Suprapubic skin (tissue), 4 donors: ENCODE measurements at places on chromosomes 12 and 14.

GRCh38 chr14:45970621-45971020 is 681.0 kb downstream of the RPL10L start:
- no peaks in the 10 kb centered on the region for H3K27me3 ChIP-seq
- H3K4me1 ChIP-seq = no peaks in the 10 kb centered on the region
- H3K36me3 ChIP-seq = no peaks in the 10 kb centered on the region
- no peak overlapping the region for H3K4me3 ChIP-seq
- H3K27ac ChIP-seq = no peak overlapping the region

- H3K27ac ChIP-seq = no peak overlapping the region
- no peaks in the 10 kb centered on the region for H3K36me3 ChIP-seq
- no peak overlapping the region for H3K4me3 ChIP-seq
- H3K4me1 ChIP-seq = no peaks in the 10 kb centered on the region
- H3K27me3 ChIP-seq = peaks cover 10% of the 10 kb centered on the region
Measured at GRCh38 chr12:52566847-52567291, 6.8 kb downstream of the KRT74 start.

GRCh38 chr14:89359477-89360222 is 57.4 kb downstream of the FOXN3 start:
- no peak for DNase-seq
- no peak overlapping the region for H3K4me3 ChIP-seq
- no peak overlapping the region for H3K27ac ChIP-seq
- H3K4me1 ChIP-seq = peaks cover 21% of the 10 kb centered on the region
- no peaks in the 10 kb centered on the region for H3K27me3 ChIP-seq

GRCh38 chr12:64171715-64172114 is 50.4 kb downstream of the KICS2 start:
- no peak for DNase-seq
- H3K27ac ChIP-seq = no peak overlapping the region
- H3K36me3 ChIP-seq = no peaks in the 10 kb centered on the region
- H3K4me3 ChIP-seq = no peak overlapping the region
- H3K4me1 ChIP-seq = peaks cover 5% of the 10 kb centered on the region
- H3K27me3 ChIP-seq = no peaks in the 10 kb centered on the region

- H3K27me3 ChIP-seq = no peaks in the 10 kb centered on the region
- no peak overlapping the region for H3K4me3 ChIP-seq
- H3K4me1 ChIP-seq = no peaks in the 10 kb centered on the region
- H3K36me3 ChIP-seq = no peaks in the 10 kb centered on the region
- no peak for DNase-seq
- H3K27ac ChIP-seq = no peak overlapping the region
Measured at GRCh38 chr12:45184147-45184963, 31.5 kb upstream of the ANO6 start.

GRCh38 chr12:128323145-128323920 is 56.4 kb downstream of the TMEM132C start:
- H3K4me3 ChIP-seq = no peak overlapping the region
- H3K36me3 ChIP-seq = no peaks in the 10 kb centered on the region
- H3K27ac ChIP-seq = no peak overlapping the region
- H3K27me3 ChIP-seq = no peaks in the 10 kb centered on the region

DNA sequence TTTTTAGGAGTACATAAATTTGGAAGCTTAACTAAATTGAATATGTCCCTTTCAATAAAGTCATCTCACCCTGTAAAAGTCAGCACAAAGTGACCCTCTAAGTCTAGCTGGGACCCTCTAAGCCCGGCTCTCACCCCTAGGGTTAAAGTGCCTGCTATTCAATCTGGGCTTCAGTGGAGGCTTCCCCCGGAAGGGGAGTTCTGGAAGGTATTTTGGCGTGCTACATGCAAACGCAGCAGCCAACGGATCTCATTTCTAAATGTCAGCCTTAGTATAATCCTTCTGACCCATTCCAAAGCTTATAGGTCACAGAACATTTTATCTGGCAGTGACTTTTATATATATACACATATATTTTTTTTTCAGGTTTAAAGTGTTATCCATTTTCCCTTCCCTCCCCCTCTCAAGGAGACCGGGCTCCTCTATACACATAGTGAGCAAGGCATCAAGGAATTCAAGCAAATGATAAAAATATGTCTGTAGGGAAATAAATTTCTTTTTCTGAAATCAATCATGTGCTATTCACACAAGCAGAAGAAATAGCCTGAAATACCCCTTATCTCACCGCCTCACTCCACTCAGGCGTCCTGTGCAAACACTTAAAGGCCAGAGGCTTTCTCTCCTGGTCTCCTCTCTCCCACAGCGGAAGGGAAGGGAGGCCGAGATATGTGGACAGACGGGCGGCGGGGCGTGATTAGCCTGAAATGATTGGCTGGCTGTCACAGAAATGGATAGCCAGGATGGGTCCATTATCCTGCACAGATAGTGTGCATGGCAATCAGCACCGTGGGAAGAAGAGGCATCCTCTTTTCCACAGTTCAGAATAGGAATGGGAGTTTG is 301.7 kb downstream of the GALC start:
- no peaks in the 10 kb centered on the region for H3K27me3 ChIP-seq
- no peak for DNase-seq
- no peak overlapping the region for H3K27ac ChIP-seq

DNA sequence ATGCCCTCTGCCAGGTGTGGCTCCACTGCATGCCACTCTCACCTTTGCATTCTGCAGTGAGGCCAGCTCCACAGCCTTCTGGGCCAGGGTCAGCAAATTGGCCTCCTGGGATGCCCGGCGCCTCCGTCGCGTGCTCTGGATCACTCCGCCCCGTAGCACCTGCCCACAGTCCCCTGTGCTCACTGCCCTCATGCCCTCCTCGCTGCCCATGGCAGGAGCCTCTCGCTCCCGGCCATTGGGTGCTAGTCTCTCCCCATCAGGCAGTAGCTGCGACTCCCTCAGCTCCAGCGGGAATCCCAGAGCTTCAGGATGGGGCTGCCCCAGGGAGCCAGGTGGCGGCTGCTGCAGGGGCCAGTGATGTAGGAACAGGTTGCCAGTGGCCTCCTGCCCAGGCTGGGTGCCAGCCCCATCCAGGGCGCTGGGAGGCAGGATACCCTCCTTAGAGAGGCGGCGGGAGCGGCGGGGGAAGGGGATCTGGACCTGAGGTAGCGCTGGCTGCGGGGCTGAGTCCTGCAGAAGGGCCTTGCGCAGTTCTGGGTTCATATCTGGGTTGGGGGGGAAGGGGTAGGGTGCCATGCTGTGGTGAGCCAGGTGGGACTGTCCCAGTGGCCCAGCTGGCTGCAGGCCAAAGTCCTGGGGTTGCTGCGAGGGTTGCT is 24.5 kb upstream of the PNMA1 start:
- no peaks in the 10 kb centered on the region for H3K27me3 ChIP-seq
- peaks cover 56% of the 10 kb centered on the region for H3K36me3 ChIP-seq
- peak overlapping the region; percentile 85 for H3K27ac ChIP-seq
- peaks cover 55% of the 10 kb centered on the region for H3K4me1 ChIP-seq
